8988T (cell line): ENCODE measurements at places on chromosomes 11 and 22.
A peak's percentile ranks its signal among the peaks of the same experiment; 100 is the strongest.

- DNase-seq = no peak
These were observed 31.6 kb upstream of the ZBTB16 start for GRCh38 chr11:114027926-114028325.

GRCh38 chr11:75056814-75057213 lies 39.9 kb downstream of the OR2AT4 start:
- DNase-seq = no peak

GRCh38 chr11:86230921-86231434 lies 13.6 kb upstream of the EED start:
- no peak for DNase-seq

DNA sequence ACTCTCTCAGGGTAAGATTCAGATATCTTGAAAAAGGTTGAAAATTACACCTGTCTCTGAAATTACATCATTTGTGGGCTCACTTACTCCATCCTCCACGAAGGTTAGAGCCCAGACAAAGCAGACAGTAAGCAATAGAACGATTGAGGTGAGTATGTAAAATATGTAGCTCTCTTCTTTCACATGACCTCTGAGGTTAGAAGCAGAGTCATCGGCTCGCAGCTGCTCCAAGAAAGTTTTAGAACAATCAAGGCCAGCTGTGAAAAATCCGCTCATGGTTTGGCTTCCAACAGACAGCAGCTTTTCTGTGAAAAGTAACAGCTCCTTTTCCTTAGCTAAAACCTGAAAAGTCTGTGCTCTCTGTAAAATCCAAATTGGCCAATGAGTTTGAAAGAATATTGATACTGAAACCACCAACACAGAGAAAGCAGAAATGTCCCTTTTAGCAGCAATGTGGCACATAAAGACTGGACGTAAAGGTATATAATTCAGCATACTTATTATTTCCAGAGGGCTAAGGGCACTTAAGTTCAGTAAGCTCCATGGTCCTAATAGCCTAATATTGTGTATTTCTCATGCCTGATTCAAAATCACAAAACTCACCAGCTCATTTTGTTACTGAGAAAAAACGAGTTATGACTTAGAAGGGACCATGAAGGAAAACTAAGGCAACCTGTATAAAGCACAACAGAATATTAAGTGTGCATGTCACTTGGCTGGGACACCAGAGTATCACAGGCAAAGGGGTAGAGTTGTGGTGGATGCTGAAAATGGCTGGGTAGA lies 78.2 kb downstream of the FAM76B start:
- DNase-seq = no peak

- no peak for DNase-seq
These were observed 39.5 kb downstream of the IGF2 start for GRCh38 chr11:2099516-2100349.

DNA sequence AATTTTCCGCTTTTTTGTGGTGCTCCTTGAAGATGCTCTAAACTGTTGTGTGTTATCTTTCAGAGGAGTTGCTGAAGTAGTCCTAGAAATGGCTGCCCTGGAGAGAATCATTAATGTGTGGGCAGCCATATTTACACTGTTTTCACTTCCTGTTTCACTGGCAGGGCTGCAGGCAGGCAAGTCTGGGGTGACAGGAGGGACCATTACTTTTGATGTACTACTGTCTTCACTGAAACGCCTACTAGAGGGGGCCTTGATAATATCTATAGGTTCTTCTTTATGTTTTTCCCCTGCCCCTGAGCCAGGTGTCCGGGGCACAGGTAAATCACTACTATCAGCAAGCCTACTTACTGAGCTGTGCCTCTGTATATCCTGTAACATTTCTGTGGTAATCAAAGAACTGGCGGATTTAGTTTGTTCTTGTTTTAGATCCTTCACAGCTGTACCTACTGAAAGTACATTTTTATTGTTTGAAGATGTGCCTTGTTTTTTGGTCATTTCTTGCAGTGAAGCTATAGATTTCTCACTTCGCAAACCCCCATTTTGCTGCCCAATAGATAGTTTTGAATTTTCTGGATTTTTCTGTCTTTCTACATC lies 39.7 kb downstream of the ACAT1 start:
- DNase-seq = no peak

DNA sequence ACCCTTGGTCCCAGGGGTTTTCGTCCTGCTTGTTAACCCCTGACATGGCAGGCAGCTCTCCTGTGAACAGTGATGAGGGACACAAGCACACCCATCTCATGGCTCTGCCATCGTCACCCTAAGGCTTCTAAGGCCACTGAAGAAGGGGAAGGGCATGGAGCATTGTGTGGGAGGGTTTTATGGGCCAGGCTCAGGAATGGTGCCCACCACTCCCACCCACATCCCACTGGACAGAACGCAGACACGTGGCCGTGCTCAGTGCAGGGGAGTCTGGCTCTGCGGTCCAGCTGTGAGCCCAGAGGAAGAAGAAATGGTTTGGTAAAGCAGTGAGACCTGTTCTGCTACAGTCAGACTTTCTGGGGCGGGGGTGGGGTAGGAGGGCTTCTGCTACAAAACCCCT lies 130.0 kb downstream of the CACNA1I start:
- no peak for DNase-seq

DNA sequence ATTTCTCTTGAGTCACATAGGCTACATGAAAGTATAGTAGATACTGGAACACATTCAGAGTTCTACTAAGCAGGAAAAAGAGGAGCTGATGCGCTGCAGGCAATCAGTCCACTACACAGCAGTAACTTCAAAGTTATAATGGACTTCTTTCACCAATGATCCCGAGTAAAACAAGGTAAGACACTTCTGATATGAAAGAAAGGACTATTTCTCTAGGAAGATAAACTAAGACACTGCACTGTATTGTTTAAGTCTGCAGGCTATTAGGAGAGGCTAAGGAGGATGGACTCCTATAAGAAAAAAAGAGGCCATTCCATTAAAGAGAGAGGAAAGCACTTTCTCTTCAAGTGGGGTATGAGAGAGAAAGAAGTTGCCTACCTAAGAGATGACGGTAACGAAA lies 31.6 kb upstream of the ARL14EP start:
- no peak for DNase-seq

- no peak for DNase-seq
These were observed 123.9 kb downstream of the CTTN start for GRCh38 chr11:70522309-70522592.

GRCh38 chr11:8035200-8035855 lies 45.7 kb upstream of the TUB start:
- DNase-seq = no peak

- peak; percentile 45 for DNase-seq
These were observed 41.1 kb downstream of the OSBPL5 start for GRCh38 chr11:3123761-3124733.

DNA sequence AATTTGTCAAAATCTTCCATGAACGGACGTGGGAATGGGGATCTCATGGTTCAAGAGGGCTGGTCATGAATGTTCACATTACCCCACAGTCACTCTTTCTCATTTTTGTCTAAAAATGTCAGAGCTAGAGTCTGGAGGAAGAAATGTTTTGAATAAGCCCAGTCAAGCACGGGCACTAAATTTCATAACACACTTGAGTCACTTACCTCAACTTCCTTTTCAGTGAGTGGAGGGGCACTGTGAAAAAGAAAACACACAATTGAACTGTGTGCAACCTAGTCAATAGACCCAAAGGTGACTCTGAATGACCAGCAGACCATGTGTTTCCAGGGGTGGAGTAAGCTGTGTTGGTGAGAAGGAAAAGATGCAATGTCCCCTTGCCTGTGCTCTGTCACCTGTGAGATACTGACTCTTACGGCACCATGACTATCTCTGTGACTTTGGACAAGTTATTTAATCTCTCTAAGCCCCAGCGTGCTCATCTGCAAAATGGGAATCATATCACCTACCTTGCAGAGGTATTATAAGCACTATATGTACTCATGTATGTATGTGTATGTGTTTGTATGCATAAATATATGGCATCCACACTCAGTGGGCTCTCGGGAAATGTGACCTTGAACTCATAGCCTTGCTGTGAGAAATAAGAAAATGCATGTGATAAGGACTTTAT lies 38.2 kb upstream of the LYVE1 start:
- no peak for DNase-seq

GRCh38 chr22:21612858-21613257 lies 17.0 kb downstream of the YDJC start:
- DNase-seq = no peak

- DNase-seq = no peak
These were observed 73.3 kb downstream of the SGSM3 start for GRCh38 chr22:40443732-40444131.

DNA sequence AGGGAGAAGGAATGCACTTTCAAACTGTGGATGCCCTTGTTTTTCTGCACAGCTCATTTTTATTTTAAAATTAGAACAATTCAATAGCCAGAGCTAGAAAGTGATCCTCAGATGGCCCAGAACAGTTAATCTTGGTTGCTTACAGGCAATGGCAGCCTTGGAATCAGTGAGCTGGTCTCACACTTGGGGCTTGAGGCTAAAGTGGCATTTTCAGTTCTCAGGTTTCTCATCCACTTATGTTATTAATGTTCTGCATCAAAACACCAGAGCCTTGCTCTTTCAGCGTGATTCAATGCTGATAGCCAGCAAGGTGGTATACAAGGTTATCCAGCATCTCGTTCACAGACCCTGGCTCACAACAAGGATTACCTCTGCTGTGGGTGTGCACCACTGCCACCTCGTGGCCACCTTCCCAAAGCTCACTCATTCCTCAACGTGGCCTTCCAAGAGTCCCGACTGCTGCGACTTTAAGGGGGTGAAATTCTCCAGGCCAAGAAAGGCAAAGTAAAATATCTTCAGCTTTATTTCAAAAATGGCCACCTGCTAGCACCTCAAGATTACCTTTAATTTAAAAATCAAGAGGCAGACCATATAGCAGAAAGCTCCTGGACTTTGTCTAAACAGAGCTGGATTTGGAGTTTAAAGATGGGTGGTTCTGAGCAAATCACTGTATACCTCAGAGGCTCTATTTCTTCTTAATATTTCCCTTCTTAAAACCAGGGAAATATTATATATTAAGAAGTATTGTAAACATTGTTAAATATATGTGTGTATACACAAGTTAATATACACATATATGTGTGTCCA lies 34.2 kb upstream of the FSHB start:
- no peak for DNase-seq

GRCh38 chr22:39567135-39567946 lies 3.2 kb upstream of the CACNA1I start:
- no peak for DNase-seq

GRCh38 chr11:114137838-114138237 lies 78.3 kb downstream of the ZBTB16 start:
- DNase-seq = no peak

DNA sequence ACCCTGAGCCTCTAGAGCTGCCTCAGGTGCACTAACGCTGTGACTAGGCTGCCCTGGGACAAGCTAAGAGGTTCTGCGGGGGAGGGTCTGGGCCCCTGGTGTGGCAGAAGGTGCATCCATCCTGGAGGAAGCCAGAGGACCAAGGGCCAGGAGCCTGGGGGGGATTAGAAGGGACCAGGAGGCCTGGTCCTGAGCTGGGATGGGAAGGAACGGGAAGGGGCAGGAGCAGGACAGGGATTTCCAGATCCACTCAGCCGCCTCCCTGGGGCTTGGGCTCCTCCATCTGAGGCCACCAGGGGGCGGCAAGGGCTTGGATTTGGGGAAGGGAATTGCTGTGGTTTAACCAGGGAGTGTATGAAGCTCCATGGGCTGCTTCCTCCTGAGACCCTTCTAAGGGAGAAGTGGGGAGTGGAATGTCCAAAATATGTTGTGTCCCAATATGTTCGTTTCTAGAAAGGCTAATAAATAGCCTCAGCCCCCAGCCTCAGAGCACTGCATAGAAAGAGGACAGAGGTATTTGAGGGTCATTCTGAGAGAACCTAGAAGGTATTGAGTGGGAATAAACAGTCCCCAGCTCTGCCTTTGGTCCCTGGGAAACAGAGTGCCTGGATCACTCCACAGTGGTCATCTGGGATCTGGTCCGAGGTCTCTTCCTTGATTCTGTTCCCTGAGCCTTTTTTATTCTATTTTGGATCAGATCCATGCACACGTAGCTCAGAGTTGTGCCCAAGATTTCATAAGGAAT lies 17.4 kb upstream of the PRAME start:
- DNase-seq = no peak

DNA sequence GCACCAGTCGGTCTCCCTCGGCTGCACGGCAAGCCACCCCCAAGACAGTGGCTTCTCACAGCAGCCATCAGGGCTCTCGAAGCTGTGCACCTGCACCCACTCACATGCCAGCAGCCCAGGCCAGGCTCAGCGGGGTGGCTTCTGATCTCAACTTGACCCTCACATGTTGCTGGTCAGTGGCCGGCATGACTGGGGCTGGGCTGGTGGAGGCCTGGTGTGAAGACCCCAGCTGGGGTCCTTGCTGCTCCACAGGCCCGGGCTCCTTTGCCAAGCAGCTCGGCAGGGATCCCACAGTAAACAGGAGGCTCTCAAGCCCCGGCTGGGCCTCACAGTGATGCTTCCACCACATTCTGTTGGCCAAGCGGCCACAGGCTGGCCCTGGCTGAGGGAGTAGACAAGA lies 128.2 kb downstream of the BRD1 start:
- DNase-seq = no peak

DNA sequence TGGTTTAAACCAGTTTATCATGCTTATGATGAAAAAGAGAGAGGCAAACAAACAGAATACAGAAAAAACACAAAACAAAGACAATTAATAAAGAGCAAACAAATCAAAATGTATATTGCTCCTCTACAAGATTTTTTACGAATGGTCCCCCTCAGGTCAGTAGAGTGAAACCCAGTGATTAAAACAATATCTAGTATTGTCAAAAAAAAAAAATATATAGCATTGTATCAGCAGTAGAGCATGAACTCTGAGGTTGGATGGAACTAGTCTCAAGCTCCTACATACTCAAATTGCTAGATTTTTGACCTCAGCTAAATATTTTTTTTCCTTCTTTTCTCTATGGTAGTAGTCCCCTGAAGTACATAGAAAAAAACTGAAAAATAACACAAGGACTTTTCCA lies 290.3 kb upstream of the LUZP2 start:
- no peak for DNase-seq

DNA sequence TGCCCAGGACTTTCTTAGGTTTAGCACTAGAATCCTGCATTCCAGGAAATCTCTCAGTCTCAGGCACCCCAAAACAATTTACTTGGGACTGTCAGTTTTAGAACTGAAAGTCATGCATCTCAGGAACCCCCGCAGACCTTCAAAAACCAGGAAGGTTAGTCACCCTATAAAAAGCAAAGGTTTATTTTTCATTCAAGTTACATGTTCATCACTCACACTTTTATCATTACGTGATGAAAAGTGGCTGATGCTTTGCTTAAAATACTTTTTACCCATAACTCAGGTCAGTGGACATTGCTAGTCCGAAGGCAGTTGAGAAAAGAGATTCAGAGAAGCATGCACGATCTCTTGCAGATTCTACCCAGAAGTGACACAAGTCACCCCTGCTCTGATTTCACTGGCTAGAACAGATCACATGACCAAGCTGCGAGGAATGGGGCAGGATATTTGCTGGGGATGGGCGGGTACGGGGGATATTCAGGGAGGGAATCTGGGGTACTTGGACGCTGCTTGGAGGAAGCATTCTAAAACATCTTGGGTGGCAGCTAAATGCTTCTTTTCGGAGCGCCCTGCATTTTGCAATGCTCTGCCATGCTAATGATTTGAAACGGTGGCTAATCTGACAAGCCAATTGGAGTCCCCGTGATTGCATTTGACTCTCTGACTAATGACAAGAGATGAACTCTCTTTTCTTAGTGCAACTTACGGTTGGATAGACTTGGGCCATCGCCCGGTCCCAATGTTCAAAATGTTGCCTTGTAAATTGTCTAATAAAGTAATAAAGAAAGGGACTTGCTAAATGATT lies 110.2 kb downstream of the MIAT start:
- no peak for DNase-seq
